Activated T-helper 1 cell treated with anti-CD3 and anti-CD28 coated beads, Interleukin-12 subunit alpha, Interleukin-12 subunit beta, Interleukin-2, Interleukin-4 antibody, amounts not matched to agents 30 ng/mL and 10 ng/mL and 1 ng/mL, durations not matched to agents 14 hours and 24 hours and 36 hours (primary cell): ENCODE measurements at places on chromosomes 3 and 15. TPM values are rescaled to one million over a fixed set of nuclear protein-coding genes. Genes with fewer than 3 reads are reported as not detected.

- no peaks in the 10 kb centered on the region for H3K27me3 ChIP-seq
- no peak overlapping the region for H3K4me3 ChIP-seq
- no peak for DNase-seq
- no peak overlapping the region for H3K27ac ChIP-seq
Observed at GRCh38 chr15:67997996-67998395, 56.1 kb upstream of the PIAS1 start.

DNA sequence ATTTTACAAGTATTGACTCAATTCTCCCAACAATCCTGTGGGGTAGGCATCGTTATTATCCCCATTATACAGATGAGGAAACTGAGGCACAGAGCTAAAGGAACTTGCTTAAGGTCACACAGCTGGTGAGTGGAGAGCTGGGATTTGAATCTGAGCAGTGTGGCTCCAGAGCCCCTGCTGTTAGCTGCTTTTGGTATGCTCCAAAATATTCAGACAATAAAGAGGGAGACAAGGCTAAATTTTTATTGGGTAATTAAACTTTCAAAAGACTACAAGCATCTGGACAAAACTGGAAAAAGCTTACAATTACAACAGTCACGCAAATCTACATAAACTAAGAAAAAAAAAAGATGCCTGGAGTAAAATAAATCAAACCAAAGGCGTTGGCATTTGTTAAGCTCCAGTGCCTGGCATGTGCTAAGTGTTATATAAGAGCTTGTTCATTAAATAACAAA is 27.7 kb downstream of the CCDC13 start:
- H3K4me1 ChIP-seq = peaks cover 27% of the 10 kb centered on the region
- H3K4me3 ChIP-seq = no peak overlapping the region
- no peak overlapping the region for H3K27ac ChIP-seq
- H3K36me3 ChIP-seq = no peaks in the 10 kb centered on the region
- no peak for DNase-seq

GRCh38 chr3:10529809-10530208 is 24.4 kb upstream of the ATP2B2 start:
- H3K36me3 ChIP-seq = no peaks in the 10 kb centered on the region
- no peaks in the 10 kb centered on the region for H3K4me1 ChIP-seq
- peaks cover 6% of the 10 kb centered on the region for H3K27me3 ChIP-seq
- no peak overlapping the region for H3K27ac ChIP-seq

DNA sequence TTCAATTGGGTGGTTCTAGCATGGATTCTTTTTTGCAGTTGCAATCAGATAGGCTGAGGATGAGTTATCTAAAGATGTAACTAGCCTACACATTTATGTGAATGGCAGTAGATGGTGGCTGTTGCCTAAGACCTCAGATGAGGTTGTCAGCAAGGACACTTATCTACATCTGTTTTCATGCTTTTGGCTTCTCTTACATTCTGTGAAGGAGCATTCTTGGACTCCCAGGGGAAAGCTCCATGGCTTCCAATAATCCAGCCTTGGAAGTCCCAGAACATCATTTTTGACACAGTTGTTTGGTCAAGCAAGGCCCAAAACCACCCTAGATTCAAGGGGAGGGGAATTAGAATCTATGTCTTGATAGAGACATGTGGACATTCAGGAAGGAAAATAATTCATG is 332.2 kb upstream of the RBMS3 start:
- peaks cover 5% of the 10 kb centered on the region for H3K36me3 ChIP-seq
- H3K27me3 ChIP-seq = peaks cover 14% of the 10 kb centered on the region
- no peak overlapping the region for H3K27ac ChIP-seq

- H3K4me3 ChIP-seq = no peak overlapping the region
- no peak for DNase-seq
- no peak overlapping the region for H3K27ac ChIP-seq
- peaks cover 14% of the 10 kb centered on the region for H3K4me1 ChIP-seq
Observed at GRCh38 chr15:94182883-94183282, 48.5 kb upstream of the MCTP2 start.

DNA sequence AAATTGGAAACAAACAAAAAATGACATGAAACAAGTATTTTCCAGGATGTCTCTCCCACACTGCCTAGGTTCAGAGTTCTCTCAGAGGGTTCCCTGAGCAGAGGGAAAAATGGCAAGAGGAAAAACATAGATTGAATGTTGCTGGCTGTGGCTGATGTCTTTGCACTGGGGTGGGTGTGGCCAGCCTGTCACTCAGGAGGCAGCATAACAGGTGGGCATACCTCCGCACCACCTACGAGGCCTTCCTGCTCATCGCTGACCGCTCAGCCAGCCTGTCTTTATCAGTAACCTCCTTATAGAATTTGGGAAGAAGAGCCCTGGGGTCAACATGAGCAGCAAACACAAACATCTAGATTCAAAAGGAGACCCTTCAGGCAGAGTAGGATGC is 216.6 kb upstream of the UMPS start:
- H3K4me3 ChIP-seq = no peak overlapping the region
- no peak overlapping the region for H3K27ac ChIP-seq
- no peaks in the 10 kb centered on the region for H3K4me1 ChIP-seq
- H3K36me3 ChIP-seq = no peaks in the 10 kb centered on the region
- DNase-seq = no peak
- H3K27me3 ChIP-seq = peaks cover 10% of the 10 kb centered on the region

DNA sequence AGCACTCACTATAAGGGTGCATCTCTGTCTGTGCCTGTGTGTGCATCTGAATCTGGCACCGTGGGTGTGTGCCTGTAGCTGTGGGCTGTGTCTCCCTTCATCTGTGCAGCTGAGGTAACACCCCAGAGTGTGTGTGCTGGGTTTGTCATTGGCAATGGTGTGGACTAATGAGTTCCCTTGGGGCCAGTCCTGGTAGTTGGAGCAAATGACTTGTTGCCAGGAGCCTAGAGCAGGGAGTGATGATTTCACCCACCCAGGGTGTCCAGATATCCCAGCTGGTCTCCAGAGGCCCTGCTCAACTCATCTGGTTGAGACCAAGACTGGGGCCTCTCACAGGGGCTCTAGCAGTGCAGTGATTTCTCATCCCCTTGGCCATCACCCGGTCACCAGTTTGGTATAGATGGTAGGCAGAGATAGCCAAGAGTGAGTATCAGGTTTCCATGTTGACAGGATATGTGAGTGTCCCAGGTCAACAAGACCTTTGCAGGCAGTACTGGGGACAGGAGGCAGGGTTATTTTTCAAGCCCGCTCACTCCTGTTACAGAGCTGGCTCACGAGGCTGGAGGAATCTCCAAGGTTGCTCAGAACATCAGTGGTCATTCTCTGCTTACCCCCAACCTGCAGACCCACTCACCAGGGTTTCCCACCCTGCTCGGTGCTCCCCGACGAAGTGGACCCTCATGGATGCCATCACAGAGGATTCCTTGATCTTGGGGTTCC is 4.1 kb upstream of the HDAC11 start:
- H3K27ac ChIP-seq = no peak overlapping the region
- H3K4me1 ChIP-seq = no peaks in the 10 kb centered on the region
- H3K27me3 ChIP-seq = peaks cover 9% of the 10 kb centered on the region
- H3K4me3 ChIP-seq = no peak overlapping the region
- no peak for DNase-seq

DNA sequence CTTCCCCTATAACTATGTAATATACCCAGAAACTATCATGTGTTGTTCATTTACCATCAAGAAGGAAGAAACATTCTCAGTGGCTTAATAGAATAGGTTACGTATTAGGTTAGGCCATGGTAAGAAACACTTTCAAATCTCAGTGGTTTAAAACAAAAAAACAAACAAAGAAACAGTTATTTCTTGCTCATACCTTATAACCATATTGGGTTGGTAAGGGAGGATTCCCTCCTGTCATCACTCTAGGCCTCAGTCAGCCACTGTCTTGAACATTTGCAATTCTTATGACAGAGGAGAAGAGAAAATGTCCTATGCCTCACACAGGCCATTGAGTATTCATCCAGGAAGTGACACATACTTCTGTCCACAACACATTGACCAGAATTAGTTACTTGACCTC is 727.7 kb upstream of the NECTIN3 start:
- no peak overlapping the region for H3K4me3 ChIP-seq
- DNase-seq = no peak
- H3K27ac ChIP-seq = no peak overlapping the region
- H3K4me1 ChIP-seq = no peaks in the 10 kb centered on the region
- no peaks in the 10 kb centered on the region for H3K27me3 ChIP-seq

DNA sequence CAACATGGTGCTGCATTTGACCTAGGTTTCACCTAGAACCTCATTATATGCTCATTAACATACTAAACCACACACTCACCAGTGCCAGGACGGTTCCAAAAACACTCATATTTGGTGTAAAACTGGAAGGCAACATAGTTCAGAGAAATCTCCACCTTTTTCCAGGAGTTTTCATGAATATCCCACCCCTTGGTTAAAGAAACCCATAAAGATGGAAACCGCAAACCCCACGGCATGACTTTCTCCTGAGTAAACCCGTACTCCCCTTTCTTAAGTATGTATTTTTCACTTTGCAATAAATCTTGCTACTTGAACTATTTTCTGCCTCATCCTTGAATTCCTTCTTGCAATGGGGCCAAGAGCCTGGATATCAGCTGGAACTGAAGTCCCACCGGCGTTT is 379.3 kb downstream of the MAGI1 start:
- no peaks in the 10 kb centered on the region for H3K36me3 ChIP-seq
- H3K4me1 ChIP-seq = no peaks in the 10 kb centered on the region
- no peaks in the 10 kb centered on the region for H3K27me3 ChIP-seq
- DNase-seq = no peak
- H3K4me3 ChIP-seq = no peak overlapping the region
- H3K27ac ChIP-seq = no peak overlapping the region

DNA sequence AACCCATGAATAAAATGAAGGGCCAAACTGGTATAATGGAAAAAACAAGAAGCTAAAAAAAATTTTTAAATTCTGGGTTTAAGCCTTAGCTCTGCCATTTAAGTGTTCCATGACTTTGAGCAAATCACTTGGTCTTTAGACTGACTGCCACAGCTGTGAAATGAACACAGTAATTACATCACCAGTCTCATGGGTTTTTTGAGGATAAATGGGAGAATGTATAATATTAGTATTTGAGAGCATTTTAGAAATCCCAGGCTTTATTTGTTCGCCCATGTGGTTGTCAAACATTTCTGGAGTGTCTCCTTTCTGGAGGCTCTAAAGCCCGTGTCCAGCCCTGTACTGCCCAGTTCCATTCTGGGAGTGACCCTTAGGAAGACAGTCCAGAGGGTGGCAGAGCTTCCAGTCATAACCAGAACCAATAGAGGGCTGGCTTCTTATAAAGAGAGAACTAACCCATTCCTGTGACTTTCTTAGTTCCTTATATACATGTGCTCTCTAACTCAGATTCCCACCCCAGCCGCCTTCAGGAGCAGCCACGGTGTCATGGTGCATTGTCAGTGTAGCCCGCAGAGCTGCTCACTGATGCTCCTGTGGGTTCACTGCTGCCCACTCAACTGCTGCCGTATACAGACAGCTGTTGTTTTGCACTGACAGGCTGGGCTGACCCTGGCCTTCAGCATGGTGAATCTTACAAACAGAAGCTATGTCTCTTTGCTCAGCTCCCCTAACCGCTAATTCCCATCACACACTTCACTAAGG is 44.7 kb downstream of the BOC start:
- H3K27ac ChIP-seq = no peak overlapping the region
- H3K36me3 ChIP-seq = no peaks in the 10 kb centered on the region
- H3K27me3 ChIP-seq = peaks cover 8% of the 10 kb centered on the region
- H3K4me3 ChIP-seq = no peak overlapping the region
- H3K4me1 ChIP-seq = peaks cover 8% of the 10 kb centered on the region
- no peak for DNase-seq

DNA sequence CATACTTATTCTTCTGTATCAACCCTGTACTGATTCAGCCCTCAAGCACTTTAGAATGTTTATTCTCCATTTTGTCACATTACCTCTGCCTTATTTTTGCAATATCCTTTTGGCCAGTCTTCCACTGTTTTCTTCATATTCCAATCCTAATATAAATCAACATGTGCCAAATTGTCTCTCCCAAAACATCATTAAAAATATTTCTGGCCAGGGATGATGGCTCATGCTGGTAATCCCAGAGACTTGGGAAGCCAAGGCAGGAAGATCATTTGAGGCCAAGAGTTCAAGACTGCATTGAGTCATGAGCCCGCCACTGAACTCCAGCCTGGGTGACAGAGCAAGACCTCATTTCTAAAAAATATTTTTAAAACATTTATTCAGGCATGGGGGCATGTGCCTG is 641.4 kb upstream of the CBLB start:
- DNase-seq = no peak
- H3K4me1 ChIP-seq = peaks cover 7% of the 10 kb centered on the region
- H3K27me3 ChIP-seq = no peaks in the 10 kb centered on the region
- H3K4me3 ChIP-seq = no peak overlapping the region
- H3K27ac ChIP-seq = no peak overlapping the region
- H3K36me3 ChIP-seq = no peaks in the 10 kb centered on the region

- no peaks in the 10 kb centered on the region for H3K27me3 ChIP-seq
- no peak overlapping the region for H3K27ac ChIP-seq
- no peak for DNase-seq
Observed at GRCh38 chr3:60133269-60134162, 1083.7 kb upstream of the CFAP20DC start.

DNA sequence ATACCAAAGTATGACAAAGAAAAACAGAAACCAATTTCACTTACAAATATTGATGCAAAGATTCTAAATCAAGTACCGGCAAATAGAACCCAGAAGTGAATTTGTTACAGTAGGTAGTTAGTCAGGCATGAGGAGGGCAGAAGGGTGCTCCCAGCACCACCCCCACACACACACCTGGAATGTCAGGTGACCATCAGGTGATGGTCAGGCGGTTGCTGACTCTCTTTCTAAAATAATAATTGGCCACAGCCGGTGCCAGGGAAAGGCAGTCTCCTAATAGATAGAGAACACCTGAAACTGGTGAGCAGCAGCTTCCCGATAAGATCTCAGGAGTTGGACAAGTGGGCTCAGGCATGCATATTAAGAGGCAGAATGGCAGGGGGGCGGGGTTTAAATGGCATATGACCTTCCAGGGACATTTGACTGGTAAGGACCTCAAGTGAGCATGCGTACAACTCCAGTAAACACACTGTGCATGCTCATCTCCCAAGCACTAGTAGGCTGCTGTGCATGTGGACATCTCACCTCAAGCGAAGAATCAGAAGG is 131.1 kb downstream of the ANO10 start:
- no peaks in the 10 kb centered on the region for H3K36me3 ChIP-seq
- peaks cover 12% of the 10 kb centered on the region for H3K4me1 ChIP-seq
- no peak overlapping the region for H3K4me3 ChIP-seq
- H3K27me3 ChIP-seq = peaks cover 8% of the 10 kb centered on the region
- H3K27ac ChIP-seq = no peak overlapping the region

GRCh38 chr3:119085070-119085439 is 50.4 kb upstream of the IGSF11 start:
- H3K36me3 ChIP-seq = no peaks in the 10 kb centered on the region
- no peak overlapping the region for H3K27ac ChIP-seq
- DNase-seq = no peak

CHL1 gene
- total RNA-seq = not detected in 2 replicates

ACTRT3 gene
- 1.1 and 1.3 TPM in 2 replicates for total RNA-seq

FMN1 gene
- total RNA-seq = 0.03 TPM in 1 of 2 replicates, not detected in the other

GPR27 gene
- total RNA-seq = 0.70 and 1.3 TPM in 2 replicates
